ENCODE measurements at places on chromosomes 3 and 15.

DNA sequence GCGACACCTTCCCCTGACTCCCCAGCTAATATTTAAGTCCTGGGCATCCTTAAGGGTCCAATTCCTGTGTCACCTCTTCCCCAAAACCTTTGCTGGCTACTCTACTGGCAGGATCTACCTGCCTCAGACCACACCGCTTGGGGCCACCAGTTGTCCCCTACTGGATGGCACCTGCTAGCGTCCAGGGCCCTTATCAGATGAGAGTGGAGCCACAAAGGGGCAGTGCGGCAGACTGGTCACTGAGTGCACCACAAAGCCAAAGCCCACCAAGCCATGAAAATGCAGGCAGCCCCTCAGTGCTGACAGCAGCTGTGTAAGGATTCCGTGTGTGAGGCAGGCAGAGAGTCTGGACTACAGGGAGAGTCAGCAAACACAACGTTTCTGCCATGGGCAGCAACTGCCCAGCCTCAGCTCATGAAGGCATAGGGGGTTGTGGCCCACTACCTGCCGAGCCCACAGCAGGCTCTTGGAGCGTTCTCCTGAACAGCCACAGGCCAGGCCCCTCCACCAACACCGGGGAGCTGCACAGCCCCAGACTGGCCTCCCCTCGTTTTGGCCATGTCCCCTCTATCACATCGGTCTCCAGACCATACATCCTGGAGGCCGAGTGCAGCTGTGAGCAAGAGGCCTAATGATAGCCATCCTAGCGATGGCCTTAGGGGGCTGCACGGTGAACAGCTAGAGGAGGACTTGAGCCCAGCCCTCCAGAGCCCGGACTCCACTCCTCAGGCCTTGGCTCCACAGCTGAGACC is 32.3 kb downstream of the ALDH1L1 start:
- no peak for DNase-seq

- DNase-seq, result no peak
Observed at GRCh38 chr3:143510601-143511000, 337.7 kb downstream of the SLC9A9 start.

- DNase-seq, result no peak
Observed at GRCh38 chr3:118850687-118851086, 184.0 kb downstream of the IGSF11 start.

DNA sequence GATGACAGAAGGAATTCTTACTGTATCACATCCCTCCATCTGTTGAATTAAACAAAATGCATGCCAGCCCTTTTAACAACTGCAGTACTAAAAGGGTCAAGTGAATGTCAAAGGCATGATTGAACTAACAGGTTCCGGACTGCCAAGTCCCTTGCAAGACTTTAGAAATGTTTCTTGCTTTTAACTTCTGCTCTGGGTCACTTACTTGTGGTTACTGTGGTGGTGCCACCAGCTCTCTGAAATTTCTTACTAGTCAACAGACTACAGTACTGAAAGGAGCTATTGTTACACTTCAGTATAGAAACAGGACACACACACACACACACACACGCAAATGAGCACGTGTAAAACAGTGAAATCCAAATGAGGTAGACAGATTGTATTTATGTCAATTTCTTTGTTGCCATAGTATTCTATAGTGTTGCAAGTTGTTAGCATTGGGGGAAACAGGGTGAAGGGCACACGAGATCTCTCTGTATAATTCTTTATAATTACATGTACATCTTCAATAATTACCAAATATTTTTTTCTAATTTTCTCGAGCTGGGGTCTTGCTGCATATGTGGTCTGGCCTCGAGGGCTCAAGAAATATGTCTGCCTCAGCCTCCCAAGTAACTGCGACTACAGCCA is 79.9 kb upstream of the SLC25A26 start:
- DNase-seq, result no peak

- peak; percentile 27 for DNase-seq
Observed at GRCh38 chr15:69009341-69009740, 5.2 kb upstream of the NOX5 start.
